Suprapubic skin (tissue), 4 donors: ENCODE measurements at places on chromosomes 5 and 9. TPM values are rescaled to one million over a fixed set of nuclear protein-coding genes. Genes with fewer than 3 reads are reported as not detected.

DNA sequence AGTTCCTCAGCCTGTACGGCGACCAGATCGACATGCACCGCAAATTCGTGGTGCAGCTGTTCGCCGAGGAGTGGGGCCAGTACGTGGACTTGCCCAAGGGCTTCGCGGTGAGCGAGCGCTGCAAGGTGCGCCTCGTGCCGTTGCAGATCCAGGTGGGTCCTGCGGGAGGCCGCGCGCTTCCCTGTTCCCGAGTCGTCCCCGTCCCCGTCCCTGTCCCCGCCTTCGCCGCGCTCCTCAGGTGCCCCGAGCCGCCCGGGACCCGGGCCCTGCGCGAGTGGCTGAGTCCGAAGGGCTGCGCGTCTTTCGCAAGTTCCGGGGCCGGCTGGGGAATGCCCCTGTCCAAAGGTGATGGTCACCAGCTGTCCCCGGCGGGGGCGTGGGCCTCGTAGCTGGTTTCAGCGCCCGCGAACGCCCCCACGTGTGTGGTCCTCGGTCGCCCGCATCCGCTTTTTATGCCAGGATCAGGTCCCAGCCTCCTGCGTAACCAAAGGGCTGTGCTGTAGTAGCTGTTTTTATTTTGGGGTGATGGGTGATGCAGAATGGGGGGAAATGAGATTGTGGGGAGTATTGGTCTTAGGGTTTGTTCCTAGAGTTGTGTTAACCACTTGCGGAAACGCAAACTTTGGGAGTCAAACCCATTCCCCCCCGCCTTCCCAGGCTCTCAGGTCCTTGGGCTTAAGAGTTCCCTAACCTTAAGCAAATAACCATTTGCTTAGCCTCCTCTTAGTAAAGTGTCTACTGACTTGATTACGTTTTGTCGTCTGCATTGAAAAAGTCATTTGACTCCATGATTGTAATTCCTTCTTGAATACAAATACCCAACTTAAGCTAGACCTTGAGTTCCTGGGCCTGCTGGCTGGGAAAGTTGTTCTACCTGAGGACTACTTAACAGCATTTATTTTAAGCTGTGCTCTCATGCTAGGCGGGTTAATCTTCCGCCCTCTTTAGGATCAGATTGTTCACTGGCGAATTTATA, 663 bp downstream of the ISOC1 start:
- peak; percentile 82 for DNase-seq
- peak overlapping the region; percentile 84 for H3K27ac ChIP-seq
- H3K4me1 ChIP-seq, result peaks cover 43% of the 10 kb centered on the region
- no peaks in the 10 kb centered on the region for H3K27me3 ChIP-seq
- H3K36me3 ChIP-seq, result no peaks in the 10 kb centered on the region
- H3K4me3 ChIP-seq, result peak overlapping the region; percentile 88

- no peak overlapping the region for H3K27ac ChIP-seq
- no peak overlapping the region for H3K4me3 ChIP-seq
- no peaks in the 10 kb centered on the region for H3K4me1 ChIP-seq
- peaks cover 46% of the 10 kb centered on the region for H3K27me3 ChIP-seq
- DNase-seq, result peak; percentile 34
Measured at GRCh38 chr9:135295551-135296300, 183.9 kb upstream of the PPP1R26 start.

Gene NR4A3
- total RNA-seq, result 3.5 TPM

Gene RGS7BP
- 0.55 TPM for total RNA-seq

- no peak overlapping the region for H3K27ac ChIP-seq
- no peak overlapping the region for H3K4me3 ChIP-seq
- H3K4me1 ChIP-seq, result no peaks in the 10 kb centered on the region
- no peak for DNase-seq
- H3K27me3 ChIP-seq, result no peaks in the 10 kb centered on the region
- H3K36me3 ChIP-seq, result no peaks in the 10 kb centered on the region
Measured at GRCh38 chr5:60649288-60649917, 50.6 kb downstream of the DEPDC1B start.

DNA sequence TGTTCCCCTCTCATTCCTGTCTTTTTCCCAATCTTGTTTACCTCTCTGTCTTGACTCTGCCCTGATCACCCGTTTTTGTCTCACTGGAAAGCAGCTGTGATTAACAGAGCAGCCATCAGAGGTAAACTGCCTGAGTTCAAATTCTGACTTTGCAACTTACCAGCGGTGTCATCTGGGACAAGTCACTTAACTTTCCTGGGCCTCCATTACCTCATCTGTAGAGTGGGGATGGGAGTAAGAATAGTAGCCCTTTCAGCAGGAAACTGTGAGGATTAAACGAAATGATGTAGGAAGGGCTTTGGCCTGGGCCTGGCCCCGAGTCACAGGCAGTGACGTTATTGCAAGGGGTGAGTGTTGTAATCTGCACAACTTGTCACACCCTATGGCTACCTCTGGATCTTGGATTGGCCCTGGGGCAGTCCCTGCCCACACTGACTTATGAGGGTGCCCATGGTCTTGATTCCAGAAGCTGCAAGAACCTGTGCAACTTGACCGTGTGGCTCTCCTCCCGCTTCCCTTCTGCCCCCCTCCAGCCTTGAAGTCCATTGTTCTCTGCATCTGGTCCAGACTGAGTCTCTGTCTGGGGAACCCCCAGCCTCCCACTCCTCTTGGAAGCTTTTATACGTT, 657 bp upstream of the PCDH12 start:
- H3K27me3 ChIP-seq, result no peaks in the 10 kb centered on the region
- peaks cover 24% of the 10 kb centered on the region for H3K4me1 ChIP-seq

Gene WDR38
- total RNA-seq, result not detected

Gene FAM169A
- 3.1 TPM for total RNA-seq

- H3K4me1 ChIP-seq, result peaks cover 7% of the 10 kb centered on the region
- H3K27me3 ChIP-seq, result no peaks in the 10 kb centered on the region
- H3K27ac ChIP-seq, result no peak overlapping the region
- no peak overlapping the region for H3K4me3 ChIP-seq
- peaks cover 79% of the 10 kb centered on the region for H3K36me3 ChIP-seq
Measured at GRCh38 chr5:1056611-1057484, 48.2 kb downstream of the NKD2 start.

DNA sequence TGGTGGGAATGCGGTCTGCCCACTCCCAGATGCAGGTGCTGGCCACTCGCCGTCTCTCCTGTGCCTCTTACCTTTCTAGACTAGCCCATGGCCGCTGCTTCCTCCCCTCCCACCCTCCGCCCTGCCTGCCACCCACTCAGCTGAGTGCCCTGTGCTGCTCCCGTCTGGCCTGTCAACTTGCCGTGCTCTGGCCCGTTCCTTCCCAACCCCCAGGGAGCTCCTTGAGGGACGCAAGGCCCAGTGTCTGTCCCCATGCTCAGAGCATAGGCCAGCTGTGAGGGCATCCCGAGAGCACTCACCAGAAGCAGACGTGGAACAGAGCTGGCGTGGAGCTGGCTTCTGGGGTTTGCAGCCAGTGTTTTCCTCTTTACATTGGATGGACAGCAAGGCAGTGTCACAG, 20.2 kb downstream of the HNRNPH1 start:
- no peak overlapping the region for H3K27ac ChIP-seq
- H3K4me1 ChIP-seq, result peaks cover 22% of the 10 kb centered on the region
- H3K36me3 ChIP-seq, result peaks cover 81% of the 10 kb centered on the region
- no peaks in the 10 kb centered on the region for H3K27me3 ChIP-seq
- no peak for DNase-seq

- no peak overlapping the region for H3K27ac ChIP-seq
- no peak overlapping the region for H3K4me3 ChIP-seq
- H3K4me1 ChIP-seq, result peaks cover 31% of the 10 kb centered on the region
Measured at GRCh38 chr5:56360816-56361215, 127.7 kb upstream of the ANKRD55 start.

Gene ORM2
- 9.5 TPM for total RNA-seq

Gene ACTL7A
- not detected for total RNA-seq

- no peaks in the 10 kb centered on the region for H3K27me3 ChIP-seq
- DNase-seq, result no peak
- H3K27ac ChIP-seq, result peak overlapping the region; percentile 86
- H3K4me3 ChIP-seq, result peak overlapping the region; percentile 67
Measured at GRCh38 chr9:125239631-125240597, 1.2 kb downstream of the HSPA5 start.

DNA sequence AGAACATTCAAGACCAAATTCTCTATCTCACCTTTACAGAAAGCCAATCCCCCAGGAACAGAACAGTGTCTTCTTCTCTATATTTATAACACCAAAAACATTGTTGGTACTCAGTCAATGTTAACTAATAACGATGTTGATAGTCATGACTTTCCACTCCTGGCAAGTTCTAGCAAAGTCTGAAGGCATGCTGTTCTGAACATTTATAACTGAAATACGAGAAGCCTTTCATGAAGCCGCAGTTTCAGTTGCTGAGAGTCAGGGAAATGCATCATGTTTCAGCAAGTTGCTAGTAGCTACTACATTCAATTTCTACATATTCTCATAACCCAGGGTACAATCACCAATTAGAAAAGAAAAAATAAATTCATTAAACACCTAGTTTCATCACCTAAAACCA, 301.4 kb downstream of the PDE4D start:
- DNase-seq, result no peak
- H3K36me3 ChIP-seq, result no peaks in the 10 kb centered on the region
- no peak overlapping the region for H3K4me3 ChIP-seq
- peaks cover 17% of the 10 kb centered on the region for H3K4me1 ChIP-seq
- H3K27me3 ChIP-seq, result no peaks in the 10 kb centered on the region

- no peak for DNase-seq
- H3K36me3 ChIP-seq, result no peaks in the 10 kb centered on the region
- H3K4me3 ChIP-seq, result no peak overlapping the region
- H3K27ac ChIP-seq, result no peak overlapping the region
- H3K4me1 ChIP-seq, result peaks cover 11% of the 10 kb centered on the region
- H3K27me3 ChIP-seq, result no peaks in the 10 kb centered on the region
Measured at GRCh38 chr5:32839106-32839505, 128.0 kb downstream of the NPR3 start.

Gene PCDHA13
- 0.47 TPM for total RNA-seq

Gene SEPTIN8
- total RNA-seq, result 80.8 TPM

Gene ZBTB26
- 4.5 TPM for total RNA-seq

Gene TMOD1
- 3.8 TPM for total RNA-seq

- H3K36me3 ChIP-seq, result no peaks in the 10 kb centered on the region
- H3K4me3 ChIP-seq, result peak overlapping the region; percentile 2
- DNase-seq, result no peak
- peaks cover 84% of the 10 kb centered on the region for H3K4me1 ChIP-seq
- no peaks in the 10 kb centered on the region for H3K27me3 ChIP-seq
- H3K27ac ChIP-seq, result peak overlapping the region; percentile 88
Measured at GRCh38 chr9:94920420-94921091, 194.1 kb downstream of the AOPEP start.

DNA sequence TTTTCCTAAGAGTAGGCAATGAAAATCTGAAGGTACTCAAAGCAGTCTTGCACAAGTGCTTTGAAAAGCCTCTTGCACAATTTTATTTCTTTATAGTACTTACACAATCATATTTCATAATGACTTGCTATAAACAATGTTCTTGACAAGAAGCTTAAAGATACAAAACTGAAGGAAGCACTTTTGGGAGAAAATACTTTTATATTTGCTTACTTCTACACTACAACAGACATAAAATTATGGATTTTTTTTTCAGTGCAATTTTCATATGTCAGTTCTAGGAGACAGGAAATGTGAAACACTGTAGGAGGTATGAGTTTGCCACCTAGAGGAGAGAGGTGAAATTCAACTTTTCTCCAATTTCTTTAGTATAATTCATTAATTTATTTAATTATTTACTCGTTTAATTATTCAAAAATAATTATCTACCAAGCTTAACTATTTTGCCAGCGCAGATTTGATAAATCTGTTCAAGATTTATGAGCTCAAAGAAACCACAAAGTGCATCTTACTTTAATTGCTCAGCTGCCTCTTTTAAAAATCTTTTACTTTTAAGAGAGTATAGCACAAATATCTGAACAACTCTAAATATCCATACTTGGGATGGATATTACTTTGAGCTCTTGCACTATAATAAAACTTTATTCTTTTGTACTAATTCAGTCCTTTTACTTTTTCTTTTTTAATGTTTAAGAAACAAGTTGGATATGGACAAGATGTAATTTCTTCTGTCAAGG, 29.0 kb upstream of the CDKN2B start:
- DNase-seq, result no peak
- H3K36me3 ChIP-seq, result no peaks in the 10 kb centered on the region
- H3K27ac ChIP-seq, result peak overlapping the region; percentile 70
- no peak overlapping the region for H3K4me3 ChIP-seq

Gene PCDHGA8
- 2.6 TPM for total RNA-seq

DNA sequence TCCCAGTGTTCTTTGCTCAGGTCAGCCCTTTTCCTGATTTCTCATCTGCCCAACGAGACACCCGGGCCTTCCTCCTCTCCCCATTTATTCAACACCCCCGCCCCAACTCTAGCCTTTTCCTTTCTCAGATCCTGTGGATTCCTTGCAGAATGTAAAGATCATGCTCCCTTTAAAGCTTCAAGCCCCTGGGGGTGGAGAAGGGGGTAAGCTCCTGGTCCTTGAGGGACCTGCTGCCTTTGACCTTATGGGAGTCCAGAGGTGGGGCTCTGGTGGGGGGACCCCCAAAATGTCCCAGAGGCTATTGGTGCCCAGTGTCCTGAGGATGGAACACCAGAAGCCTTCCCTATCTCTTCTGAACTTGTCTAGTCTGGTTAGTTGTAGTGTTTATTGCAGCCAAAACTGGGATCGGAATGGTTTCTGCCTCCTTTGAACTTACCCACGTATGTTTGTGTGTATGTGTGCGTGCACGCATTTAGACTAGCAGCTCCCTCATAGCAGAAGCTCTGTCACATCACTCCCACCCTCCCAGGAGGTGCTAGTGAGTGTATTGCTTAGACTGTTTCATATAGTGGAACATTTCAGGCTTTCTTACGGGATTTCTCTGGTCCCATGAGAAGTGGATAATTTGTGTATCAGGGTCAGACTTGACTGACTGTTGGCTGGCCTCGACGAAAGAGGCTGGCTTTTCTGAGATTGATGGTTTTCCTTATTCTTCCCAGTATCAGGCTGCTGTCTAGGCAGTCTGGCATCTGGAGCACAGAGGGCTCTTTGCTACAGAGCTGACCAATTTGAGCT, 1.1 kb downstream of the GALNT10 start:
- DNase-seq, result no peak
- H3K27me3 ChIP-seq, result no peaks in the 10 kb centered on the region
- H3K36me3 ChIP-seq, result no peaks in the 10 kb centered on the region
- H3K27ac ChIP-seq, result no peak overlapping the region
- H3K4me1 ChIP-seq, result peaks cover 50% of the 10 kb centered on the region

- H3K4me3 ChIP-seq, result no peak overlapping the region
- no peak for DNase-seq
- no peaks in the 10 kb centered on the region for H3K36me3 ChIP-seq
- no peaks in the 10 kb centered on the region for H3K4me1 ChIP-seq
Measured at GRCh38 chr5:90297045-90297764, 112.4 kb downstream of the CETN3 start.

- DNase-seq, result no peak
- H3K4me3 ChIP-seq, result no peak overlapping the region
- H3K36me3 ChIP-seq, result no peaks in the 10 kb centered on the region
- no peak overlapping the region for H3K27ac ChIP-seq
- no peaks in the 10 kb centered on the region for H3K27me3 ChIP-seq
Measured at GRCh38 chr5:124154714-124155113, 591.7 kb downstream of the ZNF608 start.

- peak; percentile 83 for DNase-seq
- no peaks in the 10 kb centered on the region for H3K36me3 ChIP-seq
- H3K4me3 ChIP-seq, result peak within 1 kb of the TSS; percentile 71
- peak within 1 kb of the TSS; percentile 92 for H3K27ac ChIP-seq
- H3K4me1 ChIP-seq, result peaks cover 21% of the 10 kb centered on the region
Measured at GRCh38 chr5:107670932-107671741, at the start of gene EFNA5. Gene EFNA5 (minus strand): TSS chr5:107670937.

Gene AK8
- 1.4 TPM for total RNA-seq
